ENCODE measurements at places on chromosomes 2 and 18.

DNA sequence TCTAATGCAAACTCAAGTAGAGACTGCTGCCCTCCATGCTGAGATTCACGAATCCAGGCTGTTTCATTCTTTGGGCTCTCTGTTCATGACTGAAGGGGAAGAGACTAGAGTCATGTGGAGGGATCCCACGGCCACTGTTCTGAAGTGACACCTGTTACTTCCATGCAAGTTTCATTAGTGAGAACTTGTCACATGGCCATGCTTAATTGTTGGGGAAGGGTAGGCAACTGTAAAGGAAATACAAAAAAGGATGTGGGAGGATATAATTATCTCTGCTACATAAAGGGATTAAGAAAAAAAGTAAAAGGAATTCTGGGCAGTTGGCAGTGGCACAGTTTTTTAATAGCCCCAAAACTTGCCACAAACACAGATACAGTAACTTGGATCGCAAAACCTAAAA lies 28.0 kb upstream of the PSME4 start:
- no peak for DNase-seq

- no peak for DNase-seq
These were observed 34.3 kb downstream of the DSG4 start for GRCh38 chr18:31410716-31411483.

DNA sequence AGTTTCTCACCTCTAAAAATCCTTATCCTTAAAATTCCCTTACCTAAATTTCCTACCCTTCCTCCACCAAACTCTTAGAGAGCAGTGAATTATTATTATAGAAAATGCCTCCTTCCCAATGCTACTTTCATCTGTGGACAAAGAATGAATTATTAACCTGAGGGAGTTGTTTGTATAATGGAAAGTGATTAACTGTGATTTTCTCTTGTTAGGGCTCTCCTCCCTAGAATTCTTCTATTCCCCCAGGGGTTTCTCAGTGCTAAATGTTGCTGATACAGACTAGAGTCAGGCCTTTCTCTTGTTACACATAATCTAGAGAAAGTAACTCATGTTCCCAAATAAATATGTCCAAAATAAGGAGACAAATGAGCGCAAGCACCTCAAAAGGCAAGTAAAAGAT lies 23.3 kb downstream of the EPB41L5 start:
- DNase-seq = peak; percentile 4

DNA sequence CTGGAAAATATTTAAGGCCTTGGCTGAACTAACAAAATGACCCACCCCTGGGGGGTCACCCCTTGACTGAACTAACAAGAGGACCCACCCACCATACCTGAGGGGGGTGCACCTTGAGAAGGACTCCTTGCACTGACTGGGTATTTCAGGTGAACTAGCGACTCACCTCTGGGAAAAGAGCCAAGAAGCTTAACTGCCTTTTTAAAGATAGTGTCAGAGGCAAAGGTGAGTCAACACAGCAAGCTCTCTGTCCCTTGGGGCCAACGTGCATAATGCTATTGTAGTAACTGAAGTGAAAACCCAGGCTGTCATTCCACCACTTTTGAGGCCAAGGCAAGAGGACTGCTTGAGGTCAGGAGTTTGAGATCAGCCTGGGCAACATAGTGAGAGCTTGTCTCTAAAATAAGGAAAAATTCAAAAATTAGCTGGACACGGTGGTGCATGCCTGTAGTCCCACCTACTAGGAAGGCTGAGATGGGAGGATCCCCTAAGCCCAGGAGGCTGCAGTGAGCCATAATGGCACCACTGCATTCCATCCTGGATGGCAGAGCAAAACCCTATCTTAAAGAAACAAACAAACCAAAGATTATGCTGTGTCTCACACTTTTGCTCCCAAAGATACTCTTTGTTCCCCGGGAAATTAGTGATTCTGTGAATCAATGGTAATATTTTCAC lies 36.4 kb upstream of the ZCCHC2 start:
- peak; percentile 51 for DNase-seq

DNA sequence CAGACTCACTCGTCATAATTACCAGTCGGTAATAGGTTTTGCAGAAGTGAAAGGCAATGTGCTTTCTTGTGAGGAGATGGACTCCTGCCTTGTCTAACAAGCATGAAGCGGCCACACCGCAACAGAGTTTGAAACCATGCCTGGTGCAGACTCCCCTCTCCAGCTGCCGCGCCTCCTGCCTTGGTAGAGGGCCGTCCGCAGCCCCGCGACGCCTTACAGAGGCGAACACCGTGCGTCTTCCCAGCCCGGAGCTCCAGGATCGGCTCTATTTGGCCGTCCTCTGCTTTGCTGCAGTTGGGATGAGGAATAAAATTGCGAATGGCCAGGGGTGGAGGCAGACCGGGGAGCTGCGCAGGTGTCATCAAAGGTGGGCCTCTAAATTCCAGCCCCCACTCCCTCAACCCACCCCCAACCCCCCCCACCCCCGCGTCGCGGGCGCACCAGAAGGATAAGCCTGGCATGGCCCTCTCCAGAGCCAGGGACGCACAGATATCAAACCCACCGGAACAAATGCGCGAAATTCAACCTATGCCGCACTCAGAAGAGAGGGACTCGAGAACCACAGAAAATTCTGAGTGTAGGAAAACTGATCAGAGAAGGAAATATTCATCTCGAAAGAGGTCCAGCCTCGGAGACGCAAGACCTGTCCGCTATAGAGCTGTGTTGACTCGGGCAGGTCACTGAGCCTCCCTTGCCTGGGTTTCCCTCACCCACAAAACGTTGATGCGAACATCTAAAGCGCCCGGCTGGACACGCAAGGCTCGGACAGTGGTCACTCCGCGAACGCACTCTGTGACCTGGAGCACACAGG lies 1.1 kb downstream of the TRABD2A start:
- DNase-seq = no peak

DNA sequence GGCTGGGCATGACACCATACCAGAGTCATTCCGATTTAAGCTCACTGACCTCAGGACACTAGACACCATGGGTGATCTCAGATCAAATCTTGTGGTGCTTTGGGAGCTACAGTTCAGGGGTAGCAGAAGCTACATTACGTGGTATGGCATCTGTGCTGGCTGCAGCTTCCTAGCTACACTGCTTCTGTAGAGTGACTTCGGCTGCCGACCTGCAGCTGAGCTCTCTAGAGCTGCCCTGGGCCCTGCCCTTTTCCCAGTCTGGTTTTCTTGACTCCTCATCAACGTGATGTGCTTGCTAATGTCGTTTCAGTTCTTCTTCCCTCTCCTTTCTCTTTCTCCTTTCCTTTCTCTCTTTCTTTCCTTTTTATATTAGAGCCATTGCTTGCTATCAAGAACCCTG lies 100.2 kb downstream of the AP1S3 start:
- no peak for DNase-seq

DNA sequence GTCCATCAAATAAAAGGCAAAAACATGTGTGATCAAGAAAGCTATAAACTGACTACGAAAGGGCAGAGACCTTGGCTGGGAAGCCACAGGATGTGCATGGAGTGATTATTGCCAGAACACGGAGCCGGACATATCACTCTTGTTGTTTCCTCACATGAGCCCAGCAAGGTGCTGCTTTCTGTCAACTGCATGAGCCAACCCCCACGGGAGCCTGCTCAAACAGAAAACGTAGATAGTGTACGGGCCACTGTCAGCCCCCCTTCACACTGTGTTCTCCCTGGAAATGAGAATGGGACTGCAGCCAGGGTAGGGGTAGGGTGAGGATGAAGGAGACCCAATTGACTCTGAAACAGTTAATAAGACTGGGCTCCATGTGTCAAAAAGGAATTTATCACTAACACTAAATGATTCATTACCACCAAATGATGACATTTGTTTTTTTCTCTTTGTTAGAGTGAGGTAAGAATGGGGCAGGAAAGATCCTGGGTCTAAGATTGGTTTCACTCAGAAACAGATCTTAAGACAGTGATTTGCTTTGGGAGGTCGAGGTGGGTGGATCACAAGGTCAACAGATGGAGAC lies 235.8 kb downstream of the MREG start:
- DNase-seq = no peak

DNA sequence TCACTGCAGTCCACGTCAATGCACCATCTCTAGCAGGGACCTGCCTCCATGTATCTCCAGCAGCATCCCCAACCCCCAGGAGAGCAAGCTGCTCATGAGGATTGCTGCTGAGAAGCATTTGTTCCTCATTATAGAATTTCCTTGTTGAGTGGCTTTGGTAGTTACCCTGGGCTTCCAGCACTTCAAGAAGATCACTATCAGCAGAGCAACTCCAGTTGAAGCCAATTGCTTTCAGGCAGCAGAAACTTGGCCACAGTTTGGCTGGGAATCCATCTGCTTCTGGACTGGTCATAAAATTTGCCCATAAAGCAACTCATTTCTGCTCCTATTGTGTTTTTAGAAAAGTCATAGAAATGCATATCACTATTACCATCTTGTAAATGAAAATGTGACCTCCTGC lies 17.4 kb downstream of the TRPM8 start:
- no peak for DNase-seq

GRCh38 chr2:77034445-77034844 lies 487.7 kb downstream of the LRRTM4 start:
- DNase-seq = no peak

DNA sequence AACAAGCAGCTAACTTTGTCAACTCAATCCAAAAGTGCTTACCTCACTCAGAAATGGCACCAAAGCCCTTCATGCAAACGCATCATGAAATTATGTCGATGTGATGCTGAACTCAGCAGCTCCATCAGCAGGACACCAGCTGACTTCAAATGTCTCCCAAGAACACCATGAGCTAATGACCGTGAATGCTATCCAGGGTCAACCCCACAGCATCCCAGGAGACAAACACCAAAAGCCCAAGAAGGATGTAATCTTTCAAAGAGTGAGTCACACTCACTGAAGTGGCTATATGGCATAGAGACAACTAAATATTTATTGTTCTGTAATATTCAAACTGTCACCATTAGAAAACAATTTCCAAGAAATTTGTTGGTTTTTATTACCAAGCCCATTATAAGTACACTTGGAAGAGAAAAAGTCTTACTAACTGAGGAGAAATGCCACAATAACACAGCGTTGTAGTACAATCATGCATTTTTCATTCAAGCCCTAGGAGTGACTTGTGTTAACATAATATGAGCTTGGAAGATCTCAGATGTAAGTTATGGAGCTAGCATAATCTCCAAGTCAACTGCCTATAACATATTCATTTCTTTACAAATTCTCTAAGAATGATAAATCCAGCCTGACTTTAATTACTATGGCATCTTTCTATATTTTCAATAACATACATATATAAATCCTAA lies 165.0 kb upstream of the CCDC68 start:
- no peak for DNase-seq

DNA sequence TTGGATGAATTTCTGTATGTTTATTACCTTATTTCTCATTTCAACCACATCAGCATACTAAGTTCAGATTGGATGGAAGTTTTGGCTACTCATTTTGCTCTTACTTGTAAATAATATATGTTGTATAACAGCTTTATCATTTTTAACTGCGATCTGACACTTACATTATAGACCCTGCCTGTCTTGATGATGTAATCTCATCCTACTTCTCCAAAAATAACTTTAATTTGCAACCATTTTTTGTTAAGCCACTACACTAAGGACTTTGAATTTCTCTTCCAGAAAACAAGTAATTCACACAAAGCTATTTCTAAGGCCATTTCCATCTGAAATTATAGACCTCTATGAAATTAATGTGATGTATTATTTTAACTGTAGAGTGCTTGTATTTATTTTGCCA lies 240.7 kb downstream of the WDR7 start:
- DNase-seq = no peak

- DNase-seq = no peak
These were observed 1269.7 kb upstream of the ZEB2 start for GRCh38 chr2:145789636-145790035.

- DNase-seq = peak; percentile 12
These were observed 42.0 kb downstream of the SLC4A5 start for GRCh38 chr2:74301262-74301661.

DNA sequence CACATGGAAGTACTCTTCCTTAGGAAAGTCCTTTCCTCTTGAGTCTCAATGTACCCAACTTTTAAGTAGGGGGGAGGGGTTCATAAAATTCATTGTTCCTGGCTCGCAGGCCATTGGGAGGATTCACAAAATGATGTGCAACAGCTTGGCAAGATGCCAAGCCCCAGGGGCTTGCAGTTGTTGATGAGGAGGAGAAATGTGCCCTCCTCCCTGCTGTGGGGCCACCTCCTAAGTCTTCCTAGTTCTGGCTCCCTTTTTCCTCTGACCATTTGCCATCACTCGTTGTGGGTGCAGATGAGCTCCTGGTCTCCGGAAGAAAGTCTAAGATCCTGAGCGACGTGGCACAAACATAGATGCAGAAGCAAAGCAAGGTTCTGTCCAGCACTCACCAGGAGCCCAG lies 435.4 kb downstream of the EIPR1 start:
- DNase-seq = no peak

DNA sequence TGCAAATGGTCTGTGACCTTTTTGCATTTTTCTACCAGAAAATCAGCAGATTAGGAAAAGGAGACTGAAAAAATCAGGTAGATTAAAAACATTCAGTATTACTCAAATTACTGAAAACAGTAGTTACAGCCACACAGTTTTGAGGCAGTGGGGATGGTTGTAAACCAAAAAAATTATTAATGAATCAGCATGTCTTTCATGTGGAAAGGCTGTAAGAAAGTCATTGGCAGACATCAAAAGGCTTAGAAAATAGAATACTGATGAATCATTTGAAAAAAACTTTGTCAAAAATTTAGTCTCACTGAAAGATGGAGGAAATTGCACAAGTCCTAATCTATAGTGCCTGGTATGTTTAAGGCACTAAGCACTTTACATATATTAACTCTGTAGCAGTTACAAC lies 133.9 kb upstream of the GCFC2 start:
- no peak for DNase-seq

GRCh38 chr2:205964111-205964761 lies 121.7 kb downstream of the INO80D start:
- peak; percentile 70 for DNase-seq

GRCh38 chr2:190996338-190996946 lies 17.5 kb downstream of the STAT1 start:
- DNase-seq = peak; percentile 17

- DNase-seq = no peak
These were observed 19.0 kb downstream of the APOB start for GRCh38 chr2:21024722-21025389.

DNA sequence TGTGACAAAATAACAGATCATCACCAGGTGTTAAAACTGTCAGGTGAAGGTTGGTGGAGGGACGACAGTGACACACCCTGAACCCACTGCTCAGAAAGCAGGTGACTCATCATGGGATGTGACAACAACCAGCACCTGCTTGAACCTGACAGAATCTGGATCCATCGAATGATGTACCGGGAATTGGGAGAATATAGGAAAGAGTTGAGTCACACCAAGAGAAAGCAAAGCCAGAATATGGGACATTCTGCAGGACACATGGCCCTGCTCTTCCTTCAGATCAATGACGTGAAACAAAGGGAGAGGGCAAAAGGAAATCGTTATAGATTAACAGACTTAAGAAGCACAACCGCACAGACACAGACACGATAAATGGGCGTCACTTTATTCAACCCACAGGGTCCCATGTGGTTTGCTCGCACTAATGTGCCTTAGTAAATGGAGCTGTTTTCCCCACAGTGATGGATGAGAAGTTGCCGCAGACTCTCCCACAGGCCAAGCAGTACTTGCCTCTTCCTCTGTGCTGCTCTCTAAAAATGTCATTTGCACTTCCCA lies 100.1 kb downstream of the CRACDL start:
- peak; percentile 10 for DNase-seq

- peak; percentile 91 for DNase-seq
These were observed 40.2 kb upstream of the EGR4 start for GRCh38 chr2:73333564-73333963.
